ENCODE measurements at places on chromosomes 7 and 10.

DNA sequence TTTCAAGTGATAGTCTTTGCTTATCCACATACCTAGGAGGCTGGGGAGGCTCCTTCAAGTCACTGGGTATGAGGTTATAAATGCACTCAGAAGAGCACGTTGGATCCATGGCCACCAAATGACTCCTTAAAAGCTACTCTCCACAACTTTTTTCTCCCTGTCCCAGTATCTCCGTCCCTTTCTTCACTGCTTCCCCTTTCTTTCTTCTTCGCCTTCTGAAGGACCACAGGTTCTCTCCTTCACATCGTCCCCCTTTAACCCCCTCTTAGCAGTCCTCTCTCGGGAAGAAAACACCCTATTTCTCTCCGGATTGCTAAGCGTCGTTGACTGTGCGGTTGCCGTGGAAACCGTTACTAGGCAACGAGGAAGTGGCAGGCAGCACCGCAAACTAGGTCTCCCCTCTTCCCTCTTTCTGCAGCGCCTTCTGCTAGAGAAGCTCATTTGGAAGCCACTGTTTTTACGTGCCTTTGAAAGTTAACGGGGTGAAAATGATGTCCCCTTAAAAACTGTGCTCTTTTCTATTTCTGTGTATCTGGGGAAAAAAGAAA, at the start of gene ENKUR:
TSS of gene ENKUR (minus strand) at position 331 of the 548 bp plus-strand sequence. CDS start at position 109, 222 bp downstream.
- DNase-seq: peak; percentile 91

GRCh38 chr10:36003031-36003600, 361.0 kb upstream of the FZD8 start:
- DNase-seq: no peak

DNA sequence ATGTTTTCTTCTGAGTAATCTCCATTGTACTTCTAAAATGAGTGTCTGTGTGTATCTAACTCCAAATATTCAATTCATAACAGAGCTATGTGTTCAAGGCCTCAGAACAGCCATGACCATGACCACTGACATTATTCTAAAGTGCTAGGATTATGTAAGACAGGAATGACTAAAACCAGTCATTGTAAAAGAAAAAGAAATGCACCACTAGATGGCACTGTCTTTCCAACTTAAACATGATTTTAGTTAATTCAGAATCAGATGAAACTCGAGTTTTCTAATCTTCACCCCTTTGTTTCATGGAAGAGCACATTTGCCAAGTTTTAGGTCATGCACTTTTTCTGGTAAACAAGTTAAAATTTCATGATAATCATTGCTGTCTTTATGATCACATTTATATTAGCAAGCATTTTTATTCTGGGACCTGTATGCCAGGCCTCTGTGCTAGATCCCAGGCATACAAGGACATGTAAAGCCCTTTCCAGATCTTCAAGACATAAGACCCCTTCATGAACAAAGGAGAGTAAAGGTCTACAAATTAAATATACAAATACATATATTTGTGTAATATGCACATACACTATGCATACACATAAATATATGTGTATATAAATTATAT, 26.1 kb upstream of the RSU1 start:
- DNase-seq: no peak

GRCh38 chr10:129096065-129096984, 370.7 kb upstream of the MGMT start:
- DNase-seq: no peak

- no peak for DNase-seq
Observed at GRCh38 chr10:89309156-89310055, 7.6 kb downstream of the IFIT2 start.

- DNase-seq: no peak
Observed at GRCh38 chr10:74953214-74953613, 126.8 kb downstream of the KAT6B start.

DNA sequence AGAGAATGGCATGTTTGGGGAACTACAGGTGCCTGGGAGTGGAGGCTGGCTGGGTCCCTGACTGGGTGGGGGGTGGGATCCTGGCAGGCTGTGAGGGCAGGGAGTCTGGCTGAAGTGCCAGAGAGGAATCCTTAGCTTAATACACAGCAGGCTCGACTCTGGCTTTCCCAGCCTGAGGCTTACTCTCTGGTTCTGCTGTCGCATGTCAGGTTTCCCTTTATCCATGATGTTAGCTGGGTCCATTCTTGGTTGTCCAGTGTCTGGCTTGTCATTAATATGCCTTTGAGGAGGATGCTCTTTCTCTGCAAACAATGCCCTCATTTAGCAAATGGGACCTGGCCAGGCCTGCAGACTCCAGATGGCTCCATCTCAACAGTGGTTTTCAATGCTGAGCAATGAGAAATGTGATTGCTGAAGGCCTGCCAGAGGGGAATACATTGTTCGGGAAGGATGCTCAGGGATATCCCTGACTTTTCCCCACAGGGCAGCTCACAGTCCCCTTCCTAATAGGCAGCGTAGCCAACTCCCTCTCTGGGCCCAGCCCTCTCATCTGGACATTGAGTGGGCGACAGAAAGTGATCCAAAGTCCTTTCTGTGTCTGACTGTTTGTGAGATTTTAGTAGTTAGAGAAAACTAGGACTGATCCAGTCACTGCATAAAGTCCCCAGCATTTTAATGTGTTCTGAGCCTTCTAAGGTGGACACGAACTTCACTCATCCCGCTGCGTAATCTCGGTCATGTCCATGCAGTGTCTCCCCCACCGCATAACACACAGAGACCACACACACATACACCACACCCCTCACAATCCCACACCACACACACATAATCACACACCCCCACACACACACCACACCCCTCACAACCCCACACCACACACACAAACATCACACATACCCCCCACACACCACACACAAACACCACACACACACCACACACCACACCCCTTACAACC, 124.9 kb downstream of the ANLN start:
- DNase-seq: no peak

DNA sequence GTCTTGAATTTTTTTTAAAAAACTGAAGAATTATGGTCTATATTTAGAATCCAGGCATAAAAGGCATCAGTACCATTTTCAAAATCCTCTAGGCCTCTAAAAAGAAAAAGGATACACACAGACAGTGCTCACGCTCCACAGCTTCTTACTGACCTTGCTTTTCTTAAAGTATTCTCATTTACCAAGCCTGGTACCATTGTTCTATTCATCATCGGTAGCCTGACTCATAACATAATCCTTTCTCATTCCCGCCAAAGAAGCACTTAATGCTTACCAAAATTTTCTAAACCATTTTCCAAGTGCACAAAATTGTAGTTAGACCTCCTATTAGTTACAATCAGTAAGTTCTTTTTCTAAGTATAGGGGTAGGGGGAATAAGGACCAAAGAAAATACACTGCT, 54.6 kb downstream of the ATE1 start:
- no peak for DNase-seq

DNA sequence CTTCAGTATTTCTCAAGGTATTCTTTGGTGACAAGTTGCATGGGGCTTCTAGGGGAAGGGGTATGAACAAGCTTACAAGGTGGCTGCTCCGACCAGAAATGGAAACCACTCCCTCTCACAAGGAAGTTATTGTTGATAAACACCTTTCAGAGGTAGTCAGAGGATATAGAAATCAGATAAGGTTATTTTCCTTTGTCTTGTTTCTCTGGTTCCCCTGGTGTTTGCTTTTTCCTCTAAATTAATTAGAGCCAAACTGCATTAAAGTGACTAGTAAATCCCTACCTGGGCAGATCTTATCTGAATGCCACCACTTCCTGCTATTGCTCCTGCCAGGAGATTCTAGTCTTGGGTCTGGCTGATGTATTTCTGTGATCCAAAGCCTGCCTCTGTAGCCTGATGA, 725.4 kb downstream of the INHBA start:
- no peak for DNase-seq

GRCh38 chr10:96743988-96744585, 23.8 kb upstream of the PIK3AP1 start:
- DNase-seq: no peak
